NCI-H748 treated with DMSO at 0.1 percent for 48 hours (cell line): ENCODE measurements at places on chromosomes 6 and 20.

GRCh38 chr20:44471481-44471882 is 4.2 kb upstream of the TTPAL start:
- no peak for DNase-seq

DNA sequence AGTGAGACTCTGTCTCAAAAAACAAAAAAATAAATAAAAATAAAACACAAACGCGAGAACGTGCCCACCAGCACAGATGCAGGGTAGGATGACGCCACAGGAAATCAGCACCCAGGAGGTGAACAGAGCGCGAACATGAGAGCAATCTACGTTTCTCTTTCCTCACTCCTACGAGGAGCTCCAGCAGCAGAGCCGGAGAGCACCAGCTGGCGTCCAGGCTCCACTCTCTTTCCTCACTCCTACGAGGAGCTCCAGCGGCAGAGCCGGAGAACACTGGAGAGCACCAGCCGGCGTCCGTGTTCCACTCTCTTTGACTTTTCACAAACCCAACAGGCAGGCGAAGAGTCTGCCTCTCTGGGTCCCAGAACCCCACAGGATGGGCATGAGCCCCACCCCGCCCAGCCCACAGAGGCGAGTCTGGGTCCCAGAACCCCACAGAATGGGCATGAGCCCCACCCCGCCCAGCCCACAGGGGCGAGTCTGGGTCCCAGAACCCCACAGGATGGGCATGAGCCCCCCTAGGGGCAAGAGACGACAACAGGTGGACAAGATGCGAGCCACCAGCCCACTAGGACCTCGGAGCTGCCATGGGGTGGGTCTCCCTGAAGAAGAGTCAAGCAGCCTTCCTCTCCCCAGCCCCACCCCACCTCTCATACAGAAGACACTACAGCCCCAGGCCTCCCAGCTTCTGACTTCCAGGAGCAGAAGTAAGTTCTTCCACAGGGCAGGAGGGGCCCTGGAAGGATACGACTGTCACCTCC is 20.2 kb downstream of the ZBTB46 start:
- DNase-seq = no peak

DNA sequence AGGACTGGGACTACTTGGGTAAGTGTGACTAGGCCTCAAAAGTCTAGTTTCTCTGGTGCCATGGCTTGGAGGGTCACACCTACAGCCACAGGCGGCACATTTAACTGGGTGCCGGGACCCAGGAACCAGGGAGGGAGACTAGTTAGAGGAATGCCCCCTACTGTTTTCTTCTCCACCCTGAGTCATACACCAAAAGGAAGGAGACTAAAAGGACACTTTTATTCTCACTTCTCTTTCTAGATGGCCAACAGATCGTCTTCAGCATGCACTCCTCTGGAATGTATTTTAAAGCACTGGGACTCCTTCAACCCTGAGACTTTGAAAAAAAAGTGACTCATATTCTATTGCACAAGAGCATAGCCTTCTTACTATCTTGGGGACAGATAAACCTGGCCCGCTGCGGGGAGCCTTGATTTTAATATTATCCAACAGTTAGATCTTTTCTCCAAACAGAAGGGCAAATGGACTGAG is 33.4 kb downstream of the PLN start:
- no peak for DNase-seq

- peak; percentile 24 for DNase-seq
Measured at GRCh38 chr20:56630086-56630493, 984 bp downstream of the TFAP2C start.

- no peak for DNase-seq
Measured at GRCh38 chr6:392441-393390, 1.2 kb downstream of the IRF4 start.
